Glomerular endothelial cell (primary cell): ENCODE measurements at places on chromosomes 7 and 10.

GRCh38 chr7:85521108-85521694, 334.3 kb upstream of the SEMA3D start:
- DNase-seq, result no peak

DNA sequence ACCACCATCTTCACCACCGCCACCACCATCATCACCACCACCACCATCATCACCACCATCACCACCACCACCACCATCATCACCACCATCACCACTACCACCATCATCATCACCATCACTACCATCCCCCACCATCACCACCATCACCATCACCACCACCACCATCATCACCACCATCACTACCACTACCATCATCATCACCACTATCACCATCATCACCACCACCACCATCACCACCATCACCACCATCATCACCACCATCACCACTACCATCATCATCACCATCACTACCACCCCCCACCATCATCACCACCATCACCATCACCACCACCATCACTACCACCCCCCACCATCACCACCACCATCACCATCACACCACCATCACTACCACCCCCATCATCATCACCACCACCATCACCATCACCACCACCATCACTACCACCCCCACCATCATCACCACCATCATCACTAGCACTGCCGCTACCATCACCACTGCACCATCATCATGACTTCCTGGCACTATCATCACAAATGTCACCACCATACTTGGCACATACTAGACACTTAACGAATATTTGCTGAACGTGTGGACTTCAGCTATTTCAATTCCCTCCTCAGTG, 25.3 kb upstream of the FZD8 start:
- DNase-seq, result no peak

- DNase-seq, result no peak
These were observed 226.4 kb downstream of the TWIST1 start for GRCh38 chr7:18890885-18891621.

GRCh38 chr10:117460846-117461765, 81.4 kb upstream of the EMX2 start:
- no peak for DNase-seq

- DNase-seq, result no peak
These were observed 5.8 kb downstream of the ANTXRL start for GRCh38 chr10:46292573-46293023.
